IMR-90 (cell line): ENCODE measurements at places on chromosomes 12 and 14.

- DNase-seq = peak; percentile 70
Measured at GRCh38 chr12:88889326-88890110, 309.2 kb upstream of the KITLG start.

GRCh38 chr14:60722107-60722356 lies 2.1 kb downstream of the SIX4 start:
- DNase-seq = no peak

- no peak for DNase-seq
Measured at GRCh38 chr14:61350427-61351270, 29.3 kb downstream of the PRKCH start.

- DNase-seq = no peak
Measured at GRCh38 chr12:126830778-126831680, 1435.9 kb upstream of the TMEM132C start.

DNA sequence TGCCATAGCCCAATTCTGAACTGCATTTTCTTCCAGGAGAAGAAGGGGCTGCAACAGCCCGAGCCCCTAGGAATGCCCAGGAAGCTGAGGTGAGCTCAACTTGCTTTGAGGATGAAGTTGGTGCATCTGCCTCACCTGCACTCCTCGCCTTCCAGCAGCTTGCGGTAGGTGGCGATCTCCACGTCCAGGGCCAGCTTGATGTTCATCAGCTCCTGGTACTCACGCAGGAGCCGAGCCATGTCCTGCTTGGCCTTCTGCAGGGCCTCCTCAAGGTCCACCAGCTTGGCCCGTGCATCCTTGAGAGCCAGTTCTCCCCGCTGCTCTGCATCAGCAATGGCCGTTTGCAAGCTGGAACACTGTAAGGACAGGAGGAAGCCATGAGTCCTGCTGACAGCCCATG lies 6.0 kb downstream of the KRT75 start:
- DNase-seq = no peak

- DNase-seq = no peak
Measured at GRCh38 chr14:52640137-52640536, 55.2 kb downstream of the ERO1A start.

DNA sequence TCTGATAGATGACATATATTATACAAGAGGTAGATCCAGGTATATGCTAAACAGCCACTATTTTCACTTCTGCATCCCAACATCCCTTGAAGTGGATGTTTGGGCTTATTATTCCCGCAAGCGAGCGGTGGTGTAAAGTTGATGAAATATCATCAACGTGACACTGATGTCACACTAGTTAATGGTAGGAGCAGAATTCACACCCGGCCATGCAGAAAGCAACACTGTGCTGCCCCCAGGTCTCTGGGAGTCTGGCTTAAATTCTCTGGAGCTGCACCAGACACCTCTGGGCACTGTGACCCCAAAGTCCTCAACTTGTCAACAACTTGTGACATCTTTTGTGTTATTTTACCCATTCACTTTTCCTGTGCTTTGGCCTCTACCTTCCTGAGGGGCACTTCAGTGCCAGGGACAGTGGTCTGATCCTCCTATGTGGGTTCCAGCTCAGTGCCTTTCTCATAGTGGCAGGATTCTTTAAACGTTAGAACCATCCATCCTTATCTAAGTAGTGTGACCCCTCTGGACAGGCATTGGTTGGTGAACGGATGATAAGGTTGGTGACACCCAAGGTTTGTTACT lies 952 bp downstream of the DRAM1 start:
- no peak for DNase-seq

DNA sequence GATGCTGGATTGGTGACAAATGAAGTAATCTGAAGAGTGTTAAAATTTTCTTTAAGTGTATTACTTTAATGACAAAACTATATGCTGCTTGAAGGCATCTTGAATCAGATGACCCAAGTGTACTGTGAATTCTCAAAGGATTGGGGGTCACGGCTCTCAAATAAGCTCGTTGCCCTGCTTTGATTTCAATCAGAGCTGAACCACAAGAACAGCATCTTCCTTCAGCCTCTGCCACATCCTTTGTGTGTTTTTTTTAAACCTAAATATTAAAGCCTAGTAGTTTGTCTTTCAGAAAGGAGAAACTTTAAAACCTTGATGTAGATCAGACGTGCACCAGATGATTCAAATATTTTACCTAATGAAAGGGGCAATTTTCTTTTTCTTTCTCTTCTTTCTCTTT lies 11.7 kb downstream of the ELK3 start:
- DNase-seq = no peak

GRCh38 chr12:75543529-75543928 lies 32.1 kb upstream of the KRR1 start:
- DNase-seq = no peak

DNA sequence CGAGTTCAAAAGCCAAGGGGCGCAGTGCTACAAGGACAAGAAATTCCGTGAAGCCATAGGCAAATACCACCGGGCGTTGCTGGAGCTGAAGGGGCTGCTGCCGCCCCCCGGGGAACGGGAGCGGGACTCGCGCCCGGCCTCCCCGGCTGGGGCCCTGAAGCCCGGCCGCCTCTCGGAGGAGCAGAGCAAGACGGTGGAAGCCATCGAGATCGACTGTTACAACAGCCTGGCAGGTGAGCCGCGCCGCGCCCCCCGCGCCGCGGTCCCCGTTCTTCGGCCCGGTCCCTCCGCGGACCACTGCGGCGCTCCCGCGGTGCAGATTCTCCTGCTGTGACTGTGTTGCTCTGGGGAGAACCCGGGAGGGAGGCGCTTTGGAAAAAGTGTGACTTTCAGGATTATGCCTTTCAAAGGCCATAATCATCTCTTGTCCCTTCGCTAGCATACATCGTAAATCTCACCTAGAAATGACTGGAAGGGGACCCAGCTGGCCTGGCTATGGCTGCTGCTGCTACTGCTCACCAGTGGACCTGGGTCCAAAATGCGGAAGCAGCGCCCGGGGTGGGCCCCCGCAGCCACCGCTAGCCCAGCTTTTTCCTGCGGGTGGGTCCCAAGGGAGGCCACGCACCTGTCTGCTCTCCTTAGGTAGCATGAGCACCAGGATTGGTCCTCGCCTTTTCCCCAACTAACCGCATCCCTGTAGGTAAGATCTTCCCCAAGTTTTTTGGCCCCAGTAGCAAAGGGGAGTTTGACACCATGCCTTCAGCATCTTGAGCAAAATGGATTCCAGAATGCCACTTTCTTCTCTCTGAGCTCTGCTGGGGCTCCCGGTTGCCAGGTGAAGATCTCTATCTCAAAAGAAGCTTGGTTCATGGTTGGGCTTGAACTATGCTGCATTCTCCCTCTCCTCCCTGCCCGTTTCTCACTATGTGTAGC lies 853 bp downstream of the TTC9 start:
- DNase-seq = no peak

DNA sequence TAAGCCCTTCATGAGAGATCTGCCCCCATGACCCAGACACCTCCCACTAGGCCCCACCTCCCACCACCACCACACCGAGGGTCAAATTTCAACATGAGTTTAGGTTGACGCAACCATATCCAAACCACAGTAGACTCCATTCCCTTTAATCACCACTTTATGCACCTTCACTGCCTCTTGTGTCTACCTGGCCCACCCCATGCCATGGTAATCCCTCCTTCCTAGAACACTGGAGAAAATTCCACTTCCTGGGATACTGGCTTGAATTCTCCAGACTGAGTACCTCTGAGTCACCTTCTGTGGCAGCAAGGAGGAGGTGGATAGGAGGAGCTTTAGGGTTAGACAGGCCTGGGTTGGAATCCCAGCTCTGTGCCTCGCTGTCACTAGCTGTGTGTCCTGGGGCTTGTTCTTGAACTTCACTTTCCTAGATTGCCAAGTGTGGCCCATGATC lies 26.1 kb upstream of the CIPC start:
- DNase-seq = peak; percentile 39

- DNase-seq = no peak
Measured at GRCh38 chr14:38758661-38759060, 344.4 kb downstream of the SEC23A start.

GRCh38 chr14:85280074-85280473 lies 249.9 kb upstream of the FLRT2 start:
- peak; percentile 3 for DNase-seq

DNA sequence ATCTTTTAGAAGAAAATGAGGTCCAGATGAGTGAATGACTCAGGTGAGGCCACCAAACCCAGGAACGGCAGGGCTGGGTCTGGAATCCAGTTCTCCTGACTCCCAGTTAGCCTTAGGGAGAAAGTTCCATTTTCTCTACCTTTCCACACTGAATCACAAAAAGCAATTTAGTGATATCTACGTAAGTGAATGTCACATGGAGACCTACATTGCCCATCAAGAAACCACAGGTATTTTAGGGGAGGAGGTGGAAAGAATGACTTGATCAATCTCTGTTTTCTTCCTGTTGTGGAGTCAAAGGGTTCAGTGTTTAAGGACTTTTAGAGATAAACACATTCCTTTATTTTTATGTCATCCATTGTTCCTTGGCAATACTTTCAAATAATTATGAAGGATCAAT lies 106.9 kb upstream of the PTPRB start:
- no peak for DNase-seq
